ENCODE measurements at places on chromosomes 5 and 9.

DNA sequence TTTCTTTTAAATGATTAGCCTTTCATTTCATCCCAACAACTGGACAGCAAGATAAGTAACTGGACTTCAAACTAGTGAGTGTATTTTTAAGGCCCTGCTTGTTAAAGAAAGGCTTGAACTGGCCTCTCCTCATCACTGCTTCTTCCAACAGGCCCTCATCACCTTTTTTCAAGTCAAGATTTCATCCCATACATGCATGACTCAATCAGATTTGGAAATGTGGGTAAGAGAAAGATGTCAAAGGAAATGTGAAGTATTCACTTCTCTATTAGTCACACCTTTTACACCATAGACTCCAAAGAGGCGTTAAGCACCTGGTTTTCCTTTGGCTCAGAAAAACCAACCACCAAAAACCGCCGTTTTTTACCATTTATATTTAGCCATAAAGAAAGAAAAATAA lies 4.9 kb downstream of the NR4A3 start:
- no peak for DNase-seq

GRCh38 chr5:143139585-143139984 lies 263.9 kb downstream of the NR3C1 start:
- DNase-seq: no peak

GRCh38 chr9:92499701-92500100 lies 17.4 kb upstream of the ASPN start:
- DNase-seq: no peak

- no peak for DNase-seq
Measured at GRCh38 chr5:117533792-117534191, 959.2 kb upstream of the SEMA6A start.

DNA sequence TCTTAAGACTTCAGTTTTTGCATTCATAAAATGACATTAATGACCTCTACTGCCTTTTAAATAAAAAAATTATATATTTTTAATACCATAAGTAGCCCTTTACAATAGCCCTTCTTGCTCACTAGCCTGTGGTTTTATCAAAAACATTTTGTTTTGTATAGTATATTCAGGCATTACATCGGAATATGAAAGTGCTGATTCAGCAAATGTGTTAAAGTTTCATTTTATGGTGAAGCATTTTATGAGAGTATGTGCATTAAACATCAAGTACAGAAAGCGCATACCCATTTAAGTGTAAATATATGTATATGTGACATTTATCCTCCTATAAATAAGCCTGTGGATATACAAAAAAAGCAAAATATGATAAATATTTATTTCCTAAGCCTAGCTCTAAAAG lies 56.2 kb upstream of the GABRB2 start:
- no peak for DNase-seq

DNA sequence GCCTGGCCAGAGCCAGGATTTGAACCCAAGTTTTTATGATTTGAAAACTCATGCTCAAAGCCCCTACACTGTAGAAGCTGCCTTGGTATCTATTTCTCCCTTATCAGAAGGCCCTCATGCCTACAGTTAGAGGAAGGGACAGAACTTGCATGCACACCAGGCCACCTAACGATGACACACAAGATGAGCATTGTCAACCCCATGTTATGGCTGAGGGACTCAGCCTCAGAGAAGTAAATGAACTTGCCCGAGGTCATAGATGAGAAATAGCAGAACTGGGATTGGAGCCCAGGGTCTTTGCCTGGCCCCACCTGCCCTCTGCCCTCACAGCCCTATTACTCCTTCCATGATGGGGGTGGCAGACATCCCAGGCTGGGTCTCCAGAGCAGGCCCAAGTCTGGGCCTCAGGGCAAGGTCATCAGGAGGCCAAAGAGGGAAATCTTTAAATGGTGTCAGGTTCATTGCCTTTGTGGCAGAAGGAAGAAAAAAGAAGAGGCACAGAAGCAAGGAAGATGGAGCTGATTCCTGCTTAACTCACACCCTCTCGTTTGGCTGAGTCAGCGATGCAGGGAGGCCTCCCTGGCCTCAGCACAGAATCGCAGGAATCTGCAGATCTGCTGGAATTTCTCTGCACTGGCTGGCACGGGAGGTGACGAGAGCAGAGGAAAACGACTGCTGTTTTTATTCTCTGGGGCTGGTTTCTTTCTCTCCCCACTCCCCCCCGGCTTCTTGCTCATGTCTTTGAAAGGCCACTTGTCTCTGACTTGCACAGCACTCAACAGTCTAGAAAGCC lies 20.6 kb upstream of the CRB2 start:
- DNase-seq: no peak

DNA sequence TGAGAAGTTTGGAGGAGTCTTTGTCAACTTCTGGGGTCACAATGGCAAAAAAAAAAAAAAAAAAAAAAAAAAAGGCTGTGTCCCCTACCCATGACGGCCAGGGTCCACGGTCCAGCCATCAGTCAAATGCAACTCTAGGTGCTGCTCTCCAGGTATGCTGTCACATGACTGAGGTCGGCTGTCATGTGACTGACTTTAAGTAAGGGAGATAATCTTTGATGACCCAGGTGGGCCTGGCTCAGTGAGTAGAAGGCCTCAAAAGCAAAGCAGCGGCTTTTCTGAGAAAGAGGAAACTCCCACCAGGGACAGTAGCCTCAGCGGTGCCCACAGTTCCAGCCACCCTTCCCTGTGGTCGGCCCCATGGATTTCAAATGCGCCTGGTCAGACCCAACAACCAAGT lies 117.7 kb downstream of the ROR2 start:
- DNase-seq: no peak

DNA sequence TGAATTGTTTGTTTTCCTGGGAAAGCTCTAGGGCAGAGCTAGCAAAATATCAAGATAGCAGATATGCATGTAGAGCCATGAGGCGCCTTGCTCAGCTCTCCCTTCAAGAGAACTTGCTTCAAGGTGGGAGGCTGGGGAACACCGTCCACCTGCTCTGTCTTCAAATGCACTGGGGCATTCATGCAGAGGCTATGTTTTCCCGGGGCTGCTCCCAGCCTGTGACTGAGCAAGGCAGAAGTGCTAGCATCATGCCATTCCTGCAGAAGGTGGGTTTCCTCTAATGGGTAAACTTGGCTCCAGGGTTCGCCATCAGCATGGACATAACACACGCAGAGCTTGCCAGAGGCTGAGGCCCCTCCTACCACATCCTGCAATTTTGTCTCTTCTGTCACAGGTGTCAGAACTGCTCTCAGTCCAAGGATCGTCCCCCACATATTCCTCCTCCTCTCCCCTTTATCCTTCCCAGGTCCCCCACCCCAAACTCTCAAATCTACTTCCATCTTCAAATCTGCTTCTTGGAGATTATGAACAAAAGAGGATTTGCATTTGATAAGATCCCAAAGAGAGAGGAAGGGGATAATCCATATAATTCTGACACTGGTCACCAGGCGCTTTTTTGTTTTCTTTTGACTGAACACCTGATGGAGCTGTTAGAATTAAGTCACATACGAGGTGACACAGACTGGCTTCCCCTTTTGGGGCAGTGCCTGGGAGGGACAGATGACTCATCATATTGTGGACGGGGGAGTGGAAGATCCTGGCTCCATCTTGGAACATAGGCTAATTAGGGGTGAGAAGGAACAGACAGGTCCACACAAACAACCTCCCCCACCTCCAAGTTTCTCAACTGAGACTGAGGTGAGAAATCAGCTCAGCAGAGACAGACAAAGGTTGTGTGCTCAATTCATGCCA lies 85.0 kb upstream of the TAF11L2 start:
- no peak for DNase-seq

DNA sequence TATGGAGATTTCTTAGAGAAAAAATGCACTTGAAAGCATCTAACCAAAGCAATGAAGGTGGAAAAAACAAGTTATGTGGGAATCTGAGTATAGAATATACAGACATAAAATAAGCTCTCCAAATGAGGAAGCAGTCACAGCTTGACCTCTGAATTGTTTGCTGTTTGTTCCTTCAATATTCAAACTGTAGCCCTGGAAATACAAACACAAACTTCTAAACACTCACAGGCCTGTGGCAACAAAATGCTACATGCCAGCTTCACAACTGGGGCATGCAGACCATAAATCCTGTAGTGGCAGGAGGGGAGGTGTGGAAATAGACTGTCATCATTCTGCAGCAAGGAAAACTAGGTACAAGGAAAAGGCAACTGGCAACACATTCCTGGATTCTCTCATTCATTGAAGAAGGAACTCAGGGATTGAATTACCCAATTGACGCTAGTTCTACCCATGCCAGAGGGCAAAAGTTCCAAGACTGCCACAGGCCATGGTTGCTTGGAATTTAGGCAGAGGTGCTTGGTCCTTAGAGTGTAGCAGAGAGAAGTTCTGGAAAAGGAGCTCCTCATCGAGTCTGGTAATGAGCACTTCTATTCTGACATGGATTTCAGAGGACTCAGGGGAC lies 349.6 kb downstream of the PDE4D start:
- DNase-seq: no peak

Data from cortex of kidney (tissue), 1 donor.